Memory B cell (primary cell): ENCODE measurements at places on chromosomes 4 and X.
A peak's percentile ranks its signal among the peaks of the same experiment; 100 is the strongest.

- DNase-seq, result no peak
Observed at GRCh38 chr4:187333151-187333550, 609.5 kb upstream of the FAT1 start.

- no peak for DNase-seq
Observed at GRCh38 chr4:6687947-6688878, 5.5 kb upstream of the S100P start.

GRCh38 chr4:20151436-20151835, 100.3 kb upstream of the SLIT2 start:
- DNase-seq, result no peak

- DNase-seq, result peak; percentile 34
Observed at GRCh38 chr4:184472614-184473498, 1.5 kb downstream of the IRF2 start.

- DNase-seq, result no peak
Observed at GRCh38 chrX:37905436-37906147, 58.2 kb upstream of the DYNLT3 start.

DNA sequence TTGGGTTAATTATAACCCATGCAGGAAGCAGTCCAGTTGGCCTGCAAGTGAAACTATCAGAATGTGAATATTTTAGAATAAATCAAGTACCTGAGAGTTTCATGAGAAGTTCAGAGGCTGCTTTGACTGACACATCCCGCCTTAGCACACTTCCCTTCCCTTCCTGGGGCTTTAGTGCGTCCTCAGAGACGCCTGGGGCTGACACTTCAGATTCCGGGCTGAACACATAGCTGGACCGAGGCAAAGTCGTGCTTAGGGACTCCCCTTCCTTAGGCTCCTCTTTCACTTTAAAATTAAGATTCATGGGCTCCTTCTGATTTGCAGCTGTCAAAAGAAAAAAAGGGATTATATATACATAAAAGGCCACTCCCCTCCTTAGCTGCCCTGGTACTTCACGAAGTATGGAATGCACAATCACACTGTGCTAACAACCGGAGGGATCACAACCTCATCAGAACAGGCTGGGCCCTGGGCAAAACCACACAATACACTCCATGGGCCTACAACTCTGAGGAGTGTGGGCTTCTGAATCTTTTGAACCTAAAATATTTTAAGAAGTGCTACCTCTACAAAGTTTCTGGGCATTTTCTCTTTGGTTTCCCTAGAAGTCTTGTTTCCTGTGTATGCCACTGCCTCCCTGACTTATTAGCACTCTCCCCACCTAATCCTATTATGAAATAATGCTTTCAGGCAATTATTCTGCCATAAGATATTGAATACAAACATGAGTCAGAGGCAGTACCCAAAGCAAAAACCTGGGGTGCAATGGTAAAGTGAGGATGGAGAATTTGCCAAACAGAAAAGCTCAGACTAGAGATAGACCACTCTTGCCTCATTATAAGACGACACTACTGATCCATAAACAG, 68.2 kb downstream of the ZNF827 start:
- DNase-seq, result no peak

GRCh38 chr4:184849185-184849584, 23.4 kb upstream of the ACSL1 start:
- no peak for DNase-seq

- no peak for DNase-seq
Observed at GRCh38 chr4:101039367-101039766, 308.0 kb downstream of the PPP3CA start.
